NCI-H1048 (cell line): ENCODE measurements at places on chromosomes 5 and 9.

GRCh38 chr9:109295221-109296130 lies 25.4 kb downstream of the EPB41L4B start:
- no peak for DNase-seq

DNA sequence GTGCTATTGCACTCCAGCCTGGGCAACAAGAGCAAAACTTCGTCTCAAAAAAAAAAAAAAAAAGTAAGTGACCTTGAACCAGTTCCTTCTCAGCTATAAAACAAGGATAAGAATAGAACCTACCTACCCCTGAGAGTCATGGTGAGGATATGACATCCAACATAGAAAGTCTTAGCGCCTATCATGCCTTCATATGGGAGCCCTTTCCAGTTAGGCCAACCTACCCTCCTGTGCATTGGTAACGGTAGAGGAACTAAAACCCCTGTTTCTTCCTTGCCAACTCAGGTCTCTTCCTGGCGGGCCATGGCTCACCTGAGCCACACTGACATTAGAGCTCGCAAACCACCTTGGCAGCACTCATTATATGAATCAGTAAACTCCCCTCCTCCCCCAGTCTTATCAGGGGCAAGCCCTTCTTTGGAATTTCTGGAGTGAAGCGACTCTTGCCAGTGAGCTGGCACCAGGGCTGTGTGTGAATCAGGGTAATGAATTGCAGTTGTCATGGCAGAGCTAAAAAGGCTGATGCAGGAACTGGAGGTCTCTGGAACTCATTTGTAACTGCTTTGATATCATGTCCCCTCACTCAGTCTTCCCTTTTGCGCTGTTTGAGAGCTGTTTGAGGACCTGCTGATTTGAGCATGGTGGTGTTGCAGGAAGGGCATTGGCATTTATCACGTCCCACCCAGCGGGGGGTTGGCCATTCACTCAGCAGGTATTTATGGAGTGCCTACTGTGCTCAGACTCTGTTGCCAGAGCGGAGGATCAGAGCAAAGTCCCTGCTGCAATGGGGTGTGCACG lies 10.3 kb downstream of the WWC1 start:
- DNase-seq = no peak

- DNase-seq = no peak
Measured at GRCh38 chr5:40273936-40274335, 405.8 kb upstream of the PTGER4 start.

GRCh38 chr5:2020730-2021129 lies 138.0 kb upstream of the IRX4 start:
- DNase-seq = no peak

DNA sequence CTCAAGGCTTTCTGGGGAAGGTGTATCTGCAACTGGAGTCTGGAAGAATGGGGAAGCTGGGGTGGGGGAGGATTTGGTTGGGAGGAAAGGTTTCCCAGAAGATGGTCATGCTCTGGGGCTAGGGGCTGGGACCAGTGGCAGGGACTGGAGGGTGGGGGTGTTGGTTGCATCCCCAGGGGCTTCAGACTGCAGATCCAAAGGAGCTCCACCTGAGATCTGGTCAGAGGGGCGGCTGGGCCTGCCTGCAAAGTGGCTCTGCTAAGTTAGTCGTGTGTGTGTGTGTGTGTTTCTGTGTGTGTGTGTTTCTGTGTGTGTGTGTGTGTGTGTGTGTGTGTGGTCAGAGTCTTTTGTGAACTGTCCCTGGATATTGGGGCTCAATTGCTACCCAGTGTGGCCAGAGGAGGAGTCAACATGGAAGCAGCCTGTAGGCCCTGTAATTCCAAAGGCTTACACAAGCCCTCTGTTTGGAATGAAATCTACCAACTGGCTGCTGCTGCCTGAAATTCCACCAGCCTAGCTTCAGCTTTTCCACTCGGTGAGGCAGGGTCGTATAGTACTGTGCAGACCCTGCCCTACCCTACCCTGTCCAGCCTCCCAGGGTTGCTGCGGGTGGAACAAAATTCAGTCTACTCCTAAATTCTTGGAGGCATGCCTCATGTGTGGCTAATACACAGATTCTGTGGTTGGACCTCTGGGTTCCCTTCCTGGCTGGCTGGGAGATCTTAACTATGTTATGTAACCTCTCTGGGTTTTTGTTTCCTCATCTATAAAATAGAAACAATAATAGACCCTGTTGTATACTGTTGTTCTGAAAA lies 12.5 kb upstream of the SYNPO start:
- DNase-seq = no peak

- no peak for DNase-seq
Measured at GRCh38 chr5:111836426-111836825, 79.4 kb upstream of the NREP start.

DNA sequence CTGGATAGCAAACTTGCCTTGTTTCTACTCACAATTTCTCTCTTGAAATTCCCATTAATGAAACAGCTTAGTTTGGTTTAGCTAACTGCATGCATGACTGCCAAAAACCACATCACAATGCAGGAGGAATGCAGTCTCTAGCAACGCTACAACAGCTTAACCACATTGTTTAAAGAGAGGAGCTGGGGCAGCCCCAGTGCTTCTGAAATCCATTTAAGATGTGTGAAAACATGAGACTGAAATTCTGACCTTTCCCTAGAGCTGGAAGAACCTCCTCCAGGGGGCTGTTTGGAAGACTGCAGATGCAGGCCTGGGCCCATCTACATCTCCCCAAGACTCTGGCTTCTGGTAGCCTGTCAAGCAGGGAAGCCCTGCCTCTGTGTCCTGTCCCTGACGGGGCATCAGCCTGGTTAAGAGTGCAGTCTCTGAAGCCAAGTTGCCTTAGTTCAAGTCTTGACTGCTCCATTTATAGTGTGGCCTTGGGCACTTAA lies 157.1 kb downstream of the ZNF462 start:
- no peak for DNase-seq

- no peak for DNase-seq
Measured at GRCh38 chr9:76114144-76114543, 223.7 kb downstream of the PCSK5 start.

- DNase-seq = no peak
Measured at GRCh38 chr5:155263381-155263780, 249.8 kb downstream of the KIF4B start.

DNA sequence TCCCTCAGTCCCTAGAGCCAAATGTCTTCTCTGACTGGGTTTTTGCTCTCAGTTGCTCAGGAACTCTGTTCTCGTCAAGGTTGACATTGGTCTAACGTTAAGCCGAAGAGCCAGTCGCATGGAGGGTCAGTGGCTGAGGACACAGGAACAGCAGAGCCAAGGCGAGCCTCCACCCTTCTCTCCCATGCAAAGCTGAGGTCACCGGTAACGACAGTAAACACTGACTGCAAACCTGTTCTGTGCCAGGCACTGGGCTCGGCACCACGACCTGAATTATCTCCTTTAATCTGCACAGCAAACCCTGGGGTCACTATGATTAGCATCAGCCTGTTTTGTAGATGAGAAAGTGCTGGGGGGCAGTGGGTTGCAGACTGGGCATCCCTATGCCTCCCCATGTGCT lies 171.0 kb downstream of the COL23A1 start:
- no peak for DNase-seq

- no peak for DNase-seq
Measured at GRCh38 chr5:178861627-178862026, 1.9 kb downstream of the ZNF354B start.

DNA sequence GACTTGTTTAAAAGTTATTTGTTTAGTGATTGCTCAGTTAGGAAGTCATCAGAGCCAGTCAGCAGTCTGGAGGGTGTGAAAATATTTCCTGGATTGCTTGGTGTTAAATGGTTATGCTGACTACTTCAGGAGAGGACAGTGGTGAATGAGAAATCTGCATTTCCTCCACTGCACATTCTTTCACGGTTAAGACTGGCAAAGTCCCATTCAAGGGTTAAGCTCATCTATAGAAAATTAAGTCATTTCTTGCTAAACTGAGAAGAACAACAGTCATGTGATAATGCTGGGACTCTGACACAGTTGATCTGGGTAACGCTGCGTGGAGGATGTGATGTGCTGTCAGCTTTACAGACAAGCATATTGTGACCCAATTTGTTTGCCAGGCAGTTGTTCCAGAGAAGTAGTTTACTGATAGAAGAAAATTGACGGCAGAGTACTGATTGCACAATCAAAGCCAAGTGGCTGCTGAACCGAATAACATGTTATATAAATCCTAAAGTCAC lies 80.4 kb downstream of the GRAMD2B start:
- no peak for DNase-seq

DNA sequence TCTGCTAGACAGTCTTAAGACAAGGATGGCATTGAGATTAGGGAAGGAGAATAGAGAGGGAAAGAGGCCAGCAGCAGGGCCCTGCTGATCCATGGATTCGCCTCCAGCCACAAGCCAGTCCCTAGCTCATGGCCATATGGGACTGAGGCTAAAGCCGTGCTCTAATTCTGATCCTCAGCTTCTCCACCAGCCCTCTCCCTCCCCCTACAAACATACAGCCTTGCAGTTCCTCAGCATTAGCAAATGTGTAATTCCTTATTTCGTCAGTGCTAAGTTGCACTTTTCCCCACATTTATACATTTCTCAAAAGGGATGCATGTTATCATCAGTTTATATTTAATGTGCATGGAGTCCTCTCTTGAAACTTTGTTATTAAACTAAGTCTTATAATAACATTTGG lies 34.8 kb downstream of the ZNF462 start:
- no peak for DNase-seq

DNA sequence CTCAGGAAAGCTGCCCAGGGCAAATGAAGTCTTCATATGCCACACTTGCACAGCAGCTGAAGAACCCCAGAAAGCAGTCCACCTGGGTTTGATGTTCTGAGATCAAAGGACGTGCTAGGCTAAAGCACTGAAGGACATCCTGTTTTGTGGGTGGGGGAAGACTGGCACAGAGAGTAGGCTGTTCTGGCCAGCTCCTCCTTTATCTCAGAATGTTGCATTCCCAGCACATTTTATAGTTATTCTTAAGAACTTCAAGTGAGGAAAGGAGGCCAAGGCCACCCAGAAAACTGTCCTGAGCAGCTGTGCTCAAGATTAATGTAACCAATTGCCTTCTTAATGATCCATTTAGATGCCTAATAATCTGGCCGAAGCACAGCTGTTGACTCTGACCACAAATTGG lies 10.9 kb downstream of the SHOC1 start:
- no peak for DNase-seq

DNA sequence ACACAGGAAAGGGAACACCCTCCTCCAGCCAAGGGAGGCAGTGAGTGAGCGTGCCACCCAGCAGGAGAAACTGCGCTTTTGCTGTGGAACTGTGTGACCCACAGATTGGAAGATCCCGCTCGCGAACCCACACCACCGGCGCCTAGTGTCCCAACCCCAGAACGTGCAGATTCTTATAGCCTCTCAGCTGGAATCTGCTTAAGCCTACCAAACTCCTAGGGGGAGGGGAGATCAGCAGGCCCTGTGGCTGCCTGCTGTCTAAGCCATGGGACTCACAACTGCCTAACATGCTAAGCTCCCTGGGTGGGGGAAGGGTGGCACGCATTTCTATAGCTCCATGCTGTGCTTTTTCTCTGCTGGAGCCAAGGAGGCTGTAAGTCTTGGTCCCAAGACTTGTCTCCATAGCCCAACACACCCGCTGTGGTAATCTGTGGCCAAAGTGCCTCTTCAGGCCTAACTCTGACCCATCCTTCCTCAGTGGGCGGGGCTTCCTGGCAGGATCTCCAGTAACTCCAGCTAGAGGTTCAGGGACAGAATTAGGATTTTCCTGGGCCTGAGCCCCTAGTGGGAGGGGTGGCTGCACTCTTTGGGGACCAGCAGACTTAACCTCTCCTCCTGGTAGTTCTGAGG lies 485.0 kb downstream of the TAF11L14 start:
- DNase-seq = no peak

DNA sequence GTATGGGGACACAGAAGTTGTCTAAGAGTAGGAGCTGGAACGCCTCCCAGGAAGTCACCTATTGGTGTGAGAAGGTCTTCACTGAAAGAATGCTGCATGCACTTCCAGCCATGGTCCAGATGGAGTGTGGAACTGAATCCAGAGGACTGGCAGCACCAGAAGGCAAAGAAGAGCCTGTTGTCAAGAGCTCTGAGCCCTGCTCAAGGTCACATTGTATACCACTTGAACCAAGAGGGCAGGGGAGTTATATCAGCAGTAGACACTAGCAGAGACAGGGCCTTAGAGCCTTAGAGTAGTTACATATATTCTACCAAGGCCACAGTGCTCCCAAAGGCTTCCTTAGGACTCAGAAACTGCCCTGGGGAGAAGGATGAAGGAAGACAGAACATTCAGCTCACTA lies 130.8 kb upstream of the POC5 start:
- no peak for DNase-seq

DNA sequence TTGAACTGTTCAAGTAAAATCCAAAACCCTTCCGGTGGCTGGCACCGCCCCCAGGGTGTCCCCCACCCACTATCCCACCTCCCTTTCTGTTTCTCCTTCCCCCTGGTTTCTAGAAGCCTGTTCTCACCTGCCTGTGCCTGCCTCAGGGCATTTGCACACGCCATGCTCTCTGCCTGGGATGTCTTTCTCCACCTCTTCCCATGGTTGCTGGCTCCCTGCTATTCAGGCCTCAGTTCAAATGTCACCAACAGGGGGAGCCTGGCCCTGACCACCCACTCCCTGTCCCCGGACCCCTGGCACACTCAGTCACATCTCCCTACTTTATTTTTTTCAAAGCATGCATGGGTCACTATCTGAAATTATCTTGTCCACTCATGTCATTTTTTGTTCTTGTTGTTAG lies 39.9 kb upstream of the EEIG1 start:
- DNase-seq = no peak

DNA sequence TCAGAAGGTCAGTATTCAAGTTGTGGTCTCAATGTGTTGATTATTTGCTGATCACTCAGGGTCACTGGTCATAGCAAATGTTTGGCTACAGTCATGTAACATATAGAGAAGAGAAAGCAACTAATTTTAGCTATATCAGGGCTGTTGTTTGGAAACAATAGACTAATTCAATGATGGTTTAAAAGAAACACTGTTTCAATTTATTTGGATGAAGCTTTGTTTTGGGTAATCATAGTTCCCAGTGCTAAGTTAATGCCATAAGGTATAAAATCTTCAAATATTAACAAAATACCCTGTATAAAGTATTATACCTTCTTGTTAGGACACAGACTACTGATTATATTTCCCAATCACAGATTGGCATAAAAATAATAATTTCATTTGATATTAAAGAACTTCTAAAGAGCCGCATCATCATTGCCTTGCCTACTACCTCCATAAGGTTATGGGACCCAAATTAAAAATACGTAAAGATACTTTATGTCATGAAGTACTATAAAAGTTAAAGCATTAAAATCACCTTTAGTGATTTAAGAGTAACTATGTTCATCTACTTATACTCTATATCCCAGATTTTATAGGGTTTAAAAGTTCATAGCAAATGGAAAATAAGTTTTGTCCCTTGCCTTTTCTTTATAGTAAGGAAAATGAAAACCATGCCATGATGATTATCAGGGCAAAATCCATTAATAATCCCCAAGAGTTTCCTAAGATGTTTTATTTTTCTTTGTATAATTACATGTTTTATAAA lies 6.0 kb downstream of the NR3C1 start:
- no peak for DNase-seq
